Glutamatergic neuron (in vitro differentiated cells): ENCODE measurements at places on chromosomes 1 and 21. TPM values are rescaled to one million over a fixed set of nuclear protein-coding genes. Genes with fewer than 3 reads are reported as not detected.

RIMKLA gene
- total RNA-seq = 4.1 TPM

GRCh38 chr1:12438349-12438924 is 179.6 kb downstream of the DHRS3 start:
- DNase-seq = no peak

GRCh38 chr1:160078512-160079195 is 2.7 kb upstream of the KCNJ9 start:
- DNase-seq = peak; percentile 66

DNA sequence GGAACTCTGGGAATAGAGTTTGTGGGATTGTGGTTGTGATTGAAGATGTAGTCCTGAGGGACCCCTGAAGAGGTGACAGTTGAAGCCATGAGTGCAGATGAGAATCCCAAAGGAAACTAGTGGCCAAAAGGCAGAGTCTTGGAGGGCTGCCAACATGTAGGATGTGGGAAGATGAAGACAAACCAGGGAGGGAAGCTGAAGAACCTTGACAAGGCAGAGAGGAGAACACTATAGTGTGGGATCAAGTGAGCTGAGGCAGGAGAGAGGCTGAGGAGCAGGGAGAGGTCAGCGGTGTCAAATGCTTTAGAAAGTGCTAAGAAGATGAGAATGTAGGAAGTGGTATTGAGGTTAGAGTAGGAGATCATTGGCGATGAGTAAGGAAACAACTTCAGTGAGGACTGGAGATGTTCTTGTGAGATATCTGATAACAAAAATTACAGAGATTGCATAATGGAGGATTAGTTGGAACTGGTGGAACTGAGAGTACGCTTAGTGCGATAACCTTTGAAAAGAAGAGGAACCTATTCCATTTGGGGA is 88.5 kb upstream of the VCAM1 start:
- DNase-seq = no peak

DNA sequence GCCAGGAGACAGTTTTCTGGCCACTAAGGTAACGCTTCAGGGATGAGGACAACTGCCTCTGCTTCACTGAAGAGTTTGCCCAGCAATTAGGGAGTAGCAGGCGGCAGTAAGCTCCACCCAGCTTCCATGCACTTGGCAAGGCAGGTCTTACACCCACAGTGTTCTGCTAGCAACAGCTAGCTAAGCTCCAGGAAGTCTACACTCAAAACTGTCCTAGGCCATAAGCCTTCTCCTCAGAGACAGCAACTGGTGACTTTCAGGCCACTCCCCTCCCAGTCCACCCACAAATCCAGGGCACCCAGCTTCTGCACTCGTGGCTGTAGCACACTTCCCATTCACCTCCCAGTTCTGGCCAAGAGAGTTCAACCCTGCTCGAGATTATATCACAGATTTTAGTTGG is 47.3 kb downstream of the KMO start:
- DNase-seq = no peak

- DNase-seq = no peak
These were observed 310.1 kb downstream of the DPYD start for GRCh38 chr1:97610748-97611147.

DNA sequence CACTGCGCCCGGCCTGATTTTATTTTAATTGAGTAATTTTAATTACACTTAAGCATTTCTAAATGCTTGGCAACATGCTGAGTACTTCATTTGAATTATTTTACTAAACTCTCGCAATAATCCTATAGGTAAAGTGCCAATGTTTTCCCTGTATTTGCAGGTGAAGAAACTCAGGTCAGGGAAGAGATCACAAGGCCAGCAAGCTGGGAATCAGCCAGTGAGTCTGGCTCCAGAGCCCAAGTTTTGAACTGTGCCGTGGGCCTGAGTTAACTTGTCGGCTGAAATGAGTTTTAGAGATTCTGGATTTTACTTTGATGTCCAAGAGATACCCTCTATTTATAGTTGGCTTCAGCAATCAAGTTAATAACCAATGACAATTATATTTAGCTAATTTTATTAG is 141.4 kb downstream of the CNIH3 start:
- DNase-seq = no peak

DNA sequence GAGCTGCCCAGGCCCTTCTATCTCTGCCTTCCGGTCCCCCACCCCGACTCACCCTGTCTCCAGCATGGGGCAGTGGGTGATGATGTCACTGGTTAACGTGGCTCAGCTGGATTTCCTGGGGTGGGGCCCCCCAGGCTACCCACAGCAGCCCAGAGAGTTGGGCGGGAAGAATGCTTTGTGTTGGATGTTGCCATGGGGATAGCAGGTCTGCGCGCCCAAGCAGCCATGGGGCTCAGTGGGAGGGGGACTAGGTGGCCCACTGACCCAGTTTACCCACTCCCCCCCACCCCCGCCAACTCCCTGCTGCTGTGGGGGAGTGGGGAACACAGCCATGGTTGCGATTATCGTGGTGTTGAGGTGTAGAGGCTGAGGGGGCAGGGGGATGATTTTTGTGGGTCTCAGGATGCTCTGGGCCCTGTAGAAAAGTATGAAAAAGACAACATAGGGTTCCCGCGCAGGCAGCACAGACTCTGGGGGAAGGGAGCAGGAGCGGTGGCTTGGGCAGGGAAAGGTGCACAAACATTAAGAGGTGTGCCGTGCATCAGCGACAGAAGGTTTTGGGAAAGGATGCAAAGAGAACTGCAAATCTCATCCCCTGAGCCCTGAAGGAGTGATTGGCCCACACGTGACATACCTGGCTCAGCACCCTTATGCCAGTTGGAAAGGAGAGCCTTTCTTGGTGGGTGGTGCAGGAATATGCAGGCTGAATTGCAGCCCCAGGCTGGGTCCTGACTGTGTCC is 8.5 kb downstream of the CELSR2 start:
- no peak for DNase-seq
